ENCODE measurements at places on chromosomes 5 and 9.

DNA sequence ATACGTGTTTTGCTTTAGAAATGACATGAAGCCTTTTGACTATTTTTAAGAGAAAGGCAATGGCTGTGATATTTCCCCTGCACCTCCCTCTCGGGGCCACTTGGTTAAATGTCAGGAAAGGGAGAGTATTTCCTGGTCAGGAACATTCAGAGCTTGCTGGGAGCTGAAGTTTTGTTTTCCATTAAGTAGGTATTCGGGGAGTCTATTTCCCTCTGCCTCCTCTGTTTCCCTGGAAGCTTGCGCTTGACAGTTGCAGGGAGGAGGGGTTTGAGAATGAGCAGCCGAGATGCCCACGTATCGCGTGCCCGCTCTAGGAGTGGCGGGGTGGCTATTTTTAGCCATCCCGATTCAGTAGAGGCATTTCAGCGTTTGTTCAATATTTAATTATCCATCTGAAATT lies 6.7 kb downstream of the DAB2IP start:
- no peak for DNase-seq

DNA sequence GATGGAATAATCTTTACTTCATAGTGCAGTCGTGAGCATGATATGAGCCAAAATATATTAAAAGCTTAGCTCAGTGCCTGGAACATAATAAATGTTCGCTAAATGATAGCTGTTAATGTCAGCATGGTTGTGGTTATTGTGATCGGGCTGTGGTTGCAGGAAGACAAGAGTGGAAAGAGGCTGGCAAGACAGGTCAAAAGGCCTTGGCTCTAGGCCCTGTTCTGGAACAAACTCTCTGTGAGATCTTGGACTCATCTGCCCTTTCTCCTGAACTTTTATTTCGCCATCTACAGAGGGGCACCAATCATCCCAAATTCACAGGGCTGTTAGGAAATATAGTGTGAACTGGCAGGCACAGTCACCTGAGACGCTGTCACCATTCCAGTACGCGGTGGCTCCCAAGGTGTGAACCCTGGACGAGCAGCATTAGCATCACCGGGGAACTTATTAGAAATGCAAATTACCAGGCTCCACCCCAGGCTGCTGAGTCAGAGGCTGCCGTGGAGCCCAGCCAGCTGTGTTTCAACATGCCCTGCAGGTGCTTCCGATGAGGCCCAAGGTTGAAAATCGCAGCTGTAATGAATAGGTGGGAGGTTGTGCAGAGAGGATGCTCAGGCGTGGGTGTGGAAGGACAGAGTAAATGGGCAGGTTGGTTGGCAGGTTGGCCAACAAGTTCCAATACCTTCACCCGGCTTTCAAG lies 50.2 kb upstream of the SAP30L start:
- DNase-seq = no peak

- no peak for DNase-seq
These were observed 14.2 kb upstream of the NRARP start for GRCh38 chr9:137316012-137316981.

DNA sequence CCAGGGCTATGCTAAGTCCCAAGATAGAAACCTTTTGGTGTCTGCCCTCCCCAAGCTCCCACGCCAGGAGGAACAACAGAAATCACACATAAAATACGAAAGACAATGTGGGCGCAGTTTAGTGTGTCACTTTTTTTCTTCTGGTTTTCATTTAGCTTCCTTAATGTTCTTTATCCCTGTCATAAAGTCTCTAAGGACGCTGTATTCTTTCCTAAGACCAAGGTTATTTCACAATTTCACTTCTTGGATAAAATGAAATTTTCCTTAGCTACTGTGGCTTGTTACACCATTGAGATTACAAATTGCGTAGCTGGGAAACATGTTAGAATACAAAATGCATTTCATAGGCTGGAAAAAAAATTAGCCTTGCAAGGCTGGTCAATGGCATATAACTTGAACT lies 85.4 kb downstream of the GLIS3 start:
- no peak for DNase-seq

DNA sequence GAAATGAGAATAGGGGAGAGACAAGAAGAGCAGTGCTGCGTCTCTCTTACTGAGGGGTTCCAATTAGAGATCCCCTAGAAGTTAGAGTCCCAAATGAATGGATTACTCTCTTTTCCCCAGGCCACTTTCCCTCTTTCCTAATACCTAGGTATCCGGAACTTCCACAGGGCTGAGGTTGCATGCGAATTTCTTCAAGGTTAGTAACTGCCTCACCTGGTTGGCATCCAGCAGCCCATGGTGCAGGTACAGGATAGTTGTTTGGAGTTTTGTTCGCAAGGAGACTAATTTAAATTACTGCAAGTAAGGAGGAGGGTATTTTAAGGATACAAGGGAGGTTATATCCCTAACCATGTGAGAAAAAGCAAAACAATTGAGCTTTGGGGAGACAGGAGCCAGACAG lies 52.4 kb upstream of the JAK2 start:
- no peak for DNase-seq

DNA sequence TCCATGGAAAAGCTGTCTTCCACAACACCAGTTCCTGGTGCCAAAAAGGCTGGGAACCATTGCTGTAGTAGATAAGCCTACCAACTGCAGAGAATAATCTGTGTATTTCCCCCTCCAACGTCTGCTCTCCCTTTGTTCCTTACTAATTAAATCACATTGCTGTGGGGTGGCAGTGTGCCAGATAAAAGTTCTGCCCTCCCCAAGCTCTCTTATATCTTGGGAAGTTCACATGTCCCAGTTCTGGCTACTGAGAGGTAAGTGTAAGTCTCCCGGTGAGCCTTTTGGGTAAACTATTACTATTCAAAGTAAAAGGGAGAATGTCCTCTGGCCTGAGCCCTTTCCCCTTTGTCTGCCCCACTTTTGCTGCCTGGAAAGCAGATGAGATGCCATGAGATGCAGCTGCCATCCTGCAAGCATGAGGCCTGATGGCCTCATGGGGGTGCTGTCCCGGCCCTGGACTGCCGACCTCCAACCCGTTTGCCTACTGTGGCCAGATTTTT lies 14.7 kb downstream of the ENC1 start:
- no peak for DNase-seq

GRCh38 chr5:35685161-35685560 lies 67.5 kb downstream of the SPEF2 start:
- DNase-seq = no peak

GRCh38 chr5:45252541-45252940 lies 443.6 kb downstream of the HCN1 start:
- DNase-seq = no peak

- no peak for DNase-seq
These were observed 125.6 kb downstream of the ALDH1A1 start for GRCh38 chr9:72826996-72827949.

DNA sequence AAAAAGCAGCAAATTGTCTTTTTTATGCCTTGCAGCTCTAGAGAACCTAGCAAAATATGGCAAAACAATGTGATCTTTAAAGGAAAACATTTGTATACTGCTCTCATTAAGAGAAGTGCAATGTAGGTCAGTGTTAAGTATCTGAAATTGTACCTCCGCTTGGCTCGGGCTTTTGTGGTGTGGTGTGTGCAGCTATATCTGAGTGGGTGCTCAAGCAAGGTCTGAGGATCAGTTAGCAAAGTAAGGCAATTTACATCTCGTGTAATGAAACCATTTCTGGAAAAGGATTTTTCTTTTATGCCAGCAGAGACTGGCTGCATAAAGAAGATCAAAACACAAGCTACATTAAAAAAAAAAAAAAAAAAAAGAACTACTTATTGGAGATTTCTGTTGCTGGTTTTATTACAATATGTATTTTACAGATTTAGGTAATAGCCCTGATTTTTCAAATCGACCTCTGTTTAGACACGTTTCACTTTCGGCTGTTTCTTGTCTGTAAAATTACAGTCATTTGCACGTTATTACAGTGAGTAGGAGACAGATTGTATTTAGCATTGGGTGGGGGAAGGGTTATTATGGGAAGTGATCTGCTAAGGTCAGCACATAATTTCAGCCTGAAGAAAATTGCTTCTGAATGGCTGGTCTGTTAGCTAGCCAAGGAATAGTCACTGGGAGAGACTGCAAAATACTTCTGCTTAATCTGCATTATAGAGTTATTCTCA lies 7.9 kb upstream of the ZNF608 start:
- DNase-seq = no peak

DNA sequence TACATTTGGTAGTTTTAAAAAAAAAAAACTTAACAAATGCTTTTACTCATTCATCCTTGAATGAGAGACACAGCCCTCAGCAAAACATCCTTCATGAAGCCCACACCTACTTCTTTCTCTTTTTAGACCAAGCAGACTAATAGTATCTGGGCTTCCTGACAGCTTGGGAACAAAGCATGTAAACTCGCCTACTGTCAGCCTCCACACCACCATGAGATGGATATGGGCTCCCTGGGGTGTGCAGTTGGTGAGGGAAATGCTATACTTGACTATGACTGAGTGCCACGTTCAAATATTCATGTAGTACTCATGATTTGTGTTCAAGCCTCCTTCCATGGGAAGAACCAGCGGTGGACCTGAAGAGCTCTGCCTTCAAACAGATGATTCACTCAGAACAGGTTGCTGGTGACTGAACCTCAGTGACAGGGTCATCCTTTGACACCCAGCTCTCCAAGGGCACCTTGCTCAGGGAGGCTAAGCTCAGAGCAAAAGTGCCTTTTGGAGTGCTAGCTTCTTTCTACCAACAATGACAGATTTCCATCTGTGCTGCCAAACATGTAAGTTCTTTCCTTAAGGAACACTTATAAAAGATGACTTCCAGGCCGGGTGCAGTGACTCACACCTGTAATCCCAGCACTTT lies 36.8 kb downstream of the SLC22A5 start:
- DNase-seq = no peak

- no peak for DNase-seq
These were observed 389.6 kb downstream of the YTHDC2 start for GRCh38 chr5:113902917-113903660.

DNA sequence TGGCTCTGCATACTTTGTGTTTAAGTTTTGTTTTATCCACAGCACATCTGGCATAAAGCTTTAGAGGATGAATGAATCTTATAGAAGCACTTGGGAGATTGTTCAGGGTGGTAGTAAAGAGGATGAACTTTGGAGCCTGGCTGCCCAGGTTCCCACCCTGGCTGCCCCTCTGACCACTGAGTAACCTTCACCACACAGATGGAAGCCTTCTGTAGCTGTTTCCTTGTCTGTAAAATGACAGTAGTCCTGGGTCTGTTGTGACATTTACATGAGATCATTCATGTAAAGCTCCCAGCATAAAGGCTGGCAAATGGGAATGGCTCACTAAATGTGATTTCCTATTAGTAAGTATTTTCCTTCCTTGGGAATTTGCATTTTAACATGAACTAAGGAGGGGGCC lies 85.7 kb upstream of the FAM169A start:
- DNase-seq = no peak

- DNase-seq = no peak
These were observed 535.3 kb downstream of the EFNA5 start for GRCh38 chr5:107135391-107135790.

GRCh38 chr5:67350618-67351201 lies 154.1 kb upstream of the CD180 start:
- DNase-seq = peak; percentile 2

DNA sequence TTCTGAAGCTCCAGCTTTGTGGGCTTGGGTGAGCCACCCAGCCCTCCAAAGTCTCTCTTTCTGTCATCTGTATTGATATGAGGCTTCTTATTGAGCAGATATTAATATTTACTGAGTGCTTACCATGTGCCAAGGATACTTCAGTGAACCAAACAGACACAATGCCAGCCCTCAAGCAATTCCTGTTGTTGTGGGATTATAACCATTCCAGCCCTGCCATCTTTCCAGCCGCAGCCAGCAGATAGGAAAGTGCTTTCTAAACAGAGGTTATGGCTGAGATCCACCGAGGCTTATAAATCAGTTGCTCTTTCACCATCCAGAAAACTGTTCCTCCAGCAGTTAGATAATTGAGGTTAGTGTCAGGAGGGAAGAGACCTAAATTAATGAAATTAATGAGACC lies 137.7 kb upstream of the ALDH1B1 start:
- no peak for DNase-seq

GRCh38 chr5:175329976-175330375 lies 114.0 kb downstream of the DRD1 start:
- DNase-seq = no peak

DNA sequence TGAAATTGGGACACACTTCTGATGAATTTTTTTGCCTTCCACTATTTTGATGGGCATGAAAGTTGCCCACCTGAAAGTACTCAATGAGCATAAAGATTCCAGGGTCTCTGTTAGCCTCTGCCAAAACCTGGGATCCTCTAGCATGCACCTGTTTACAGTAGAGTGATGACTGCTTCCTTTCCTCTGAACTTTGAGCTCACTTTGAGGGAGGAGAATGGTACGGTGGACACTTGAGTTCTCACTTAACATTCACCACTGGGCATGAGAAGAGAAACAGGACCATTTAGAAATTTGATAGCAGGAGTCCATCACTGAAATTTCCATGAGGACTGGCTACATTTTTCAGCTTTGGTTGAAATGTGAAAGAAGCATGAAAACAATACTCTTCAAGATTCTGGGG lies 374.8 kb downstream of the KDM4C start:
- DNase-seq = no peak

DNA sequence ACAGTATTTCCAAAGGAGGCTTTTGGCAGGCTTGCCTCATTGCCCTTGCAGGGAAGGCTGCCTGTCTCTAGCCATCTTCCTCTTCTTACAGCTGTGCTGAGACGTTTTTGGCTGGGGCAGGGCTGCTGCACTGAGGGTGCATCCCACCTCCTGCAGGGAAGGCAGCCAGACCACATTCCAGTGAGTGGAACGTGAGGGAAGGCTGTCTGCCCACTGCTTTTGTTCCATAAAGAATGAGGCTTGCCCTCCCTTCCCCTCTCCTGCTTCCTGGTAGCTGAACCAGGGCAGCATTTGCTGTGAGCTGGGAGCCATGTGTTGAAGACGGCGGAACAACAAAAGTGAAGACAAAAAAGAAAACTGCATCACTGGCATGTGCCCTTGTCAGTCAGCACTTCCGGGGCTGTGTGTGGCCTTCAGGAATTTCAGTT lies 16.8 kb downstream of the MGAT1 start:
- no peak for DNase-seq

DNA sequence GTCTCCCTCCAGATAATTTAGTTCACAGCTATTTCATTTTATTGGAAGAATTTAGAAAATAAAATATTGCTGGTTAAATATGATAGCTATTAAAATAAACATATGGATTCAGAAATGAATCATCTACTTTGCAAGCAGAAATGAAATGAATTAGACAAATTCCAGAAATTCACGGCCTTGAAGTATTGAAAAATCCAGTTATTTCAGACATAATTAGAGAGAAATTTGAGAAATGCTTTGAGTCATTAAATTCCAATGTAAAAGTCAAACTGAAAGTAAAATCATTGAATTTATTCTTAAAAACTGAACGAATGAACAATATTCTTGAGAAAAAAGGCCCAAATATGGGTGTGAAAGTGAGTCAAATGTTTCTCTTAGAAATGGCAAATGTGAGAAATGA lies 632.6 kb upstream of the EDIL3 start:
- no peak for DNase-seq

GRCh38 chr5:98391921-98392625 lies 381.4 kb upstream of the RGMB start:
- no peak for DNase-seq

Measured in CD8-positive, alpha-beta T cell (primary cell).